Type B pancreatic cell (in vitro differentiated cells): ENCODE measurements at places on chromosomes 4 and X.

GRCh38 chrX:21812628-21813027 is 26.8 kb upstream of the MBTPS2 start:
- H3K4me1 ChIP-seq = no peaks in the 10 kb centered on the region
- H3K27ac ChIP-seq = no peak overlapping the region
- H3K36me3 ChIP-seq = no peaks in the 10 kb centered on the region
- H3K4me3 ChIP-seq = no peak overlapping the region
- no peaks in the 10 kb centered on the region for H3K27me3 ChIP-seq
- DNase-seq = no peak

- H3K4me1 ChIP-seq = no peaks in the 10 kb centered on the region
- H3K27ac ChIP-seq = no peak overlapping the region
- no peaks in the 10 kb centered on the region for H3K36me3 ChIP-seq
- H3K27me3 ChIP-seq = no peaks in the 10 kb centered on the region
These were observed 1.8 kb downstream of the DCAF8L2 start for GRCh38 chrX:27591938-27592337.

GRCh38 chrX:76279007-76279406 is 106.1 kb downstream of the PBDC1 start:
- no peaks in the 10 kb centered on the region for H3K4me1 ChIP-seq
- DNase-seq = no peak
- H3K36me3 ChIP-seq = no peaks in the 10 kb centered on the region
- no peak overlapping the region for H3K4me3 ChIP-seq

DNA sequence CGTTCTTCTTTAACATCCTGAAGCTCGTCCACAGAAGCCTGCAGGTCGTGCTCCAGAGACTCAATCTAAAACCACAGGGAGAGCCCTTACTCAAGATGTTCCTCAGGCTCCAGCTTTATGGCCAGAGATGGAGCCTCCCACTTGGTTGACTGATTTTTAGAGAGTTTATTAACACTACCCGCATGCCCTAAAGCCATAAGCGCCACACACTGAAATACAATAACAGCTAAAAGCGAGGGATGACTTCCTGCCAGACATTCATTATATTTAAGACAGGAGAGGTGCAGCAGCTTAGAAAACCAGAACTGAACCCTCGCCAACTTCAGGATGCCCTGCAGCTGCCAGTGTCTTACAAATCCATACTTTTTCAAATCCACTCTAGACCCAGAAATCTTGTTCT is 42.0 kb downstream of the SOD3 start:
- no peak overlapping the region for H3K4me3 ChIP-seq
- peaks cover 33% of the 10 kb centered on the region for H3K4me1 ChIP-seq
- H3K36me3 ChIP-seq = peaks cover 14% of the 10 kb centered on the region
- H3K27ac ChIP-seq = no peak overlapping the region

- H3K27ac ChIP-seq = no peak overlapping the region
- H3K36me3 ChIP-seq = peaks cover 9% of the 10 kb centered on the region
- H3K27me3 ChIP-seq = no peaks in the 10 kb centered on the region
These were observed 24.6 kb downstream of the NAP1L5 start for GRCh38 chr4:88672987-88673386.

- peaks cover 8% of the 10 kb centered on the region for H3K36me3 ChIP-seq
- peaks cover 9% of the 10 kb centered on the region for H3K4me1 ChIP-seq
- no peak overlapping the region for H3K4me3 ChIP-seq
- DNase-seq = no peak
These were observed 70.4 kb downstream of the ARAP2 start for GRCh38 chr4:36173905-36174304.

GRCh38 chr4:8741513-8742226 is 130.0 kb downstream of the HMX1 start:
- no peaks in the 10 kb centered on the region for H3K36me3 ChIP-seq
- no peak overlapping the region for H3K4me3 ChIP-seq
- no peak for DNase-seq
- peaks cover 14% of the 10 kb centered on the region for H3K27me3 ChIP-seq

GRCh38 chrX:38649221-38649620 is 87.9 kb downstream of the TSPAN7 start:
- no peak overlapping the region for H3K27ac ChIP-seq
- H3K27me3 ChIP-seq = no peaks in the 10 kb centered on the region
- no peaks in the 10 kb centered on the region for H3K4me1 ChIP-seq
- no peak for DNase-seq

DNA sequence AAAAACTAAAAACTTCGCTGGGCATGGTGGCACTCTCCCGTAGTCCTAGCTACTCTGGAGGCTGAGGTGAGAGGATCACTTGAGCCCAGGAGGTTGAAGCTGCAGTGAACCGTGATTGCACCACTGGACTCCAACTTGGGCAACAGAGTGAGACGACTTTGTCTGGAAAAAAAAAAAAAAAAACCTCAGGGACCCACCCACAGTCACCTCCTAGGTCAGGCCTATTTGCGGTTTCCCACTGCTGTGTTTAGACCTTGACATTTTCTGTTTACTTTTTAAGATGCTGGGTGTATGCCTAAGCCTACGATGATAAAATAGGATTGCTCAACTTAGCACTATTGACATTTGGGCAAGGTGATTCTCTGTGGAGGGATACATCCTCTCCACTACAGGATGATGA is 197.4 kb upstream of the TBL1X start:
- H3K27me3 ChIP-seq = no peaks in the 10 kb centered on the region
- H3K4me1 ChIP-seq = peaks cover 7% of the 10 kb centered on the region
- no peak for DNase-seq
- H3K36me3 ChIP-seq = no peaks in the 10 kb centered on the region
